ENCODE measurements at places on chromosomes 1 and 21. TPM values are rescaled to one million over a fixed set of nuclear protein-coding genes. Genes with fewer than 3 reads are reported as not detected.

- H3K4me3 ChIP-seq: no peak overlapping the region
- DNase-seq: no peak
- H3K4me1 ChIP-seq: no peaks in the 10 kb centered on the region
- H3K36me3 ChIP-seq: no peaks in the 10 kb centered on the region
- no peaks in the 10 kb centered on the region for H3K27me3 ChIP-seq
Observed at GRCh38 chr1:200610846-200611245, 9.7 kb downstream of the KIF14 start.

DNA sequence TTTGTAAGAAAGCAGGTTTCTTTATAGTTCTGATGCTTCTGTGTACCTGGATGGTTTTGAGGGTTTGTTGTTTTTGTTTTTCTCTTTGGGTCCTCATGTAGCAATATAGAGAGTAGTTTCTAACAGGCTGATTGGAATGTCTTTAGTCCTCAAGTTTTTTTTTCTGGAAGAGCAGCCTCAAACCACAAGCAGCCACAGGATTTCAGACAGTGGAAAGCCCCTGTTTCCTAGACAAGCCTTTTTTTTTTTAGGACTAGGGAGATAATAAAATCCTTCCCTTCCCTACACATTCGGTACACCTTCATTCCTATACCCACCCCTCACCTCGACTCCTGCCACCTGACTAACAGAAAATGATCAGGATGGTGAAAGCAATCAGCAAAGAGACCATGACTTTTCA is 47.6 kb downstream of the ACP6 start:
- H3K27ac ChIP-seq: no peak overlapping the region
- no peaks in the 10 kb centered on the region for H3K36me3 ChIP-seq
- no peak overlapping the region for H3K4me3 ChIP-seq
- no peaks in the 10 kb centered on the region for H3K27me3 ChIP-seq

- H3K4me1 ChIP-seq: no peaks in the 10 kb centered on the region
- H3K36me3 ChIP-seq: no peaks in the 10 kb centered on the region
- H3K27ac ChIP-seq: no peak overlapping the region
- no peaks in the 10 kb centered on the region for H3K27me3 ChIP-seq
- H3K4me3 ChIP-seq: no peak overlapping the region
Observed at GRCh38 chr1:209564849-209565248, 18.7 kb upstream of the CAMK1G start.

DNA sequence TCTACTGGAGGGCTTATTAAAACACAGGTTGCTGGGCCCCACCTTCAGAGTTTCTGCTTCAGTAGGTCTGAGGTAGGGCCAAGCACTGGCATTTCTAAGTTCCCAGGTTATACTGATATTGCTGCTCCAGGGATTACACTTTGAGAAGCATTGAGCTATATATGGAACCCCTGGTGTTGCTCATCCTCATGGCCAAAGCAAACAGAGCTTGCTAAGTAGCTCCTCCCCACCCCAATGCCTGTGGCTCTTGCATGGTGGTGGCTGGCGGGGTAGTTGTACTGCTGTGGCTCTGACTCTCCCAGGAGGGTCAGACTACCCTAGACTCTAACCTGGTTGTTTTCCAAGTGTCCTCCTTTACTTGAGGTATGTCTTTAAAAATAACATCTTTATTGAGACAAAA is 143.6 kb downstream of the SPATA46 start:
- no peaks in the 10 kb centered on the region for H3K4me1 ChIP-seq
- H3K4me3 ChIP-seq: no peak overlapping the region
- no peaks in the 10 kb centered on the region for H3K36me3 ChIP-seq
- H3K27ac ChIP-seq: no peak overlapping the region
- no peaks in the 10 kb centered on the region for H3K27me3 ChIP-seq

- H3K36me3 ChIP-seq: no peaks in the 10 kb centered on the region
- no peak overlapping the region for H3K27ac ChIP-seq
- H3K4me3 ChIP-seq: no peak overlapping the region
Observed at GRCh38 chr1:23466423-23466989, 17.5 kb downstream of the ASAP3 start.

DNA sequence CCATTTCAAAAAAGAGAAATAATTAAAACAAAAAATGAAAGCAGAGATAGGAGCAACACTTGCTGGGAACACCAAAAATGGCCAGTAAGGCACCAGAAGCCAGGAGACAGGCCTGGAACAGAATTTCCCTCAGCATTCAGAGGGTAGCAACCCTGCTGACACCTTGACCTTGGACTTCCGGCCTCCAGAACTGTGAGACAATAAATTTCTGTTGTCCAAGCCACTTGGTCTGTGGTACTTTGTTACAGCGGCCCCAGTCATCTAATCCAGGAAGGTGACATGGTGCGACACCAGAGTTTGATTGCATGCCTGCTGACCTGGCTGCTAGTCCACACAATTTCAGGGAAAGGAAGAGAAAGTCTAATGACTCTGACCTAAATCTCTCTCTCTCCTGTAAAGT is 10.6 kb upstream of the RAB4A start:
- no peaks in the 10 kb centered on the region for H3K36me3 ChIP-seq
- H3K27me3 ChIP-seq: no peaks in the 10 kb centered on the region
- no peak overlapping the region for H3K27ac ChIP-seq
- H3K4me1 ChIP-seq: no peaks in the 10 kb centered on the region
- no peak overlapping the region for H3K4me3 ChIP-seq
- DNase-seq: no peak

- no peak for DNase-seq
- H3K36me3 ChIP-seq: no peaks in the 10 kb centered on the region
- no peaks in the 10 kb centered on the region for H3K4me1 ChIP-seq
Observed at GRCh38 chr1:58206749-58207148, 339.8 kb downstream of the OMA1 start.

DNA sequence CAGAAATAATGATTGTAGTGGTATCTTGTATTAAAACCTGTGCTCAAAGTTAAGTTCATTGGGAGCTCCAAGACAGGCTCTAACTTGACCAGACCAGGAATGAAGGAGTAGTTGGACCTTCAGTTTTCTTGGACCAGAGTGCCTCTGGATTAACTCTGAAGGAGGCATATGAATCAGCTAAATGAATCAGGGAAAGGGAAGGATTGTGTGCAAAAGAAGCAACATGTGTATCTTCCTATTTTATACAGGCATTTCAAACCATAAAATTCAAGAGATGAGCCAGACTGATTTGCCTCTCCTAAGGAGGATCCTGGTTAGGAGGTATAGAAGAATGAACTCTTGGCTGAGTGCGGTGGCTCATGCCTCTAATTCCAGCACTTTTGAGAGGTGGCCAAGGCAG is 71.4 kb downstream of the CC2D1B start:
- H3K27me3 ChIP-seq: no peaks in the 10 kb centered on the region
- no peaks in the 10 kb centered on the region for H3K4me1 ChIP-seq
- no peak overlapping the region for H3K27ac ChIP-seq

- DNase-seq: no peak
- no peak overlapping the region for H3K4me3 ChIP-seq
- H3K27ac ChIP-seq: no peak overlapping the region
- H3K36me3 ChIP-seq: no peaks in the 10 kb centered on the region
- no peaks in the 10 kb centered on the region for H3K4me1 ChIP-seq
Observed at GRCh38 chr1:3019516-3020051, 1.7 kb upstream of the ACTRT2 start.

DNA sequence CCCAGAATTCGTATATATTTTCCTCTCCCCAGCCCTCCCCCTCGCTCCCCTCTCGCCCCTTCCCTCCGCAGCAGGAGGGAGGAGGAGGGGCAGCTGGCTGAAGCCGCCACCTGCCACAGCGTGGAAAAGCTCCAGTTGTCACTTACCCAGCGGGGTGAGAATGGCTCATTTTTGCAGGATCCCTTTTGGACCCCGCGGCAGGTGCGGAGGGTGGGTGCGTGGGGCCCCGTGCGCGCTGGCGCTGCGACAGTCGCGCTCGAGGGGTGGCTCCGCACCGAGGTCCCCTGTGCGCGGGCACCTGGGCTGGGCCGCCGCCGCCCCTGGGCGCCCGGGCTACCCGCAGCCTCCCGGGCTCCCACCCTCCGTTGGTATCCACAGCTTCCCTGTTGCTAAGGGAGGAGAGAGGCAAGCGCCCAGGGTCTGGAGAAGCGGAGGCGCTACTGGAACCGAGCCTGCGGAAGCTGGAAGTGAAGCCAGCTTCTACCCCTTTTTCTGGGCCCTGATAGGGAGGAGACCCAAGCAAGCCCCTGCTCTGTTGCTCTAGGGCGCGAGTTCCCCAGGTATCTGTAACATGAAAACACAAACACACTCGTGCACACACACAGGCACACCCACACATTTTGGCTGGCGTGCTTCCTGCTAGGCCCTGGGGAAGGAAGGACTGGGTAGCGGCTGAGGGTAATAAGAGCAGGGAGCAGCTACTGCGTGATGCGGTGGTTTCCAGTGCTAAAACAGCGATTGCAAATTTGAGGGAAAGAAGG is at the start of gene ERICH3:
Gene ERICH3 (minus strand): TSS at position 442 of the 761 bp plus-strand sequence. CDS start 273 bp downstream, at position 169.
- no peaks in the 10 kb centered on the region for H3K4me1 ChIP-seq
- DNase-seq: peak; percentile 23
- H3K4me3 ChIP-seq: peak within 1 kb of the TSS; percentile 17
- H3K27me3 ChIP-seq: no peaks in the 10 kb centered on the region
- H3K36me3 ChIP-seq: no peaks in the 10 kb centered on the region

DNA sequence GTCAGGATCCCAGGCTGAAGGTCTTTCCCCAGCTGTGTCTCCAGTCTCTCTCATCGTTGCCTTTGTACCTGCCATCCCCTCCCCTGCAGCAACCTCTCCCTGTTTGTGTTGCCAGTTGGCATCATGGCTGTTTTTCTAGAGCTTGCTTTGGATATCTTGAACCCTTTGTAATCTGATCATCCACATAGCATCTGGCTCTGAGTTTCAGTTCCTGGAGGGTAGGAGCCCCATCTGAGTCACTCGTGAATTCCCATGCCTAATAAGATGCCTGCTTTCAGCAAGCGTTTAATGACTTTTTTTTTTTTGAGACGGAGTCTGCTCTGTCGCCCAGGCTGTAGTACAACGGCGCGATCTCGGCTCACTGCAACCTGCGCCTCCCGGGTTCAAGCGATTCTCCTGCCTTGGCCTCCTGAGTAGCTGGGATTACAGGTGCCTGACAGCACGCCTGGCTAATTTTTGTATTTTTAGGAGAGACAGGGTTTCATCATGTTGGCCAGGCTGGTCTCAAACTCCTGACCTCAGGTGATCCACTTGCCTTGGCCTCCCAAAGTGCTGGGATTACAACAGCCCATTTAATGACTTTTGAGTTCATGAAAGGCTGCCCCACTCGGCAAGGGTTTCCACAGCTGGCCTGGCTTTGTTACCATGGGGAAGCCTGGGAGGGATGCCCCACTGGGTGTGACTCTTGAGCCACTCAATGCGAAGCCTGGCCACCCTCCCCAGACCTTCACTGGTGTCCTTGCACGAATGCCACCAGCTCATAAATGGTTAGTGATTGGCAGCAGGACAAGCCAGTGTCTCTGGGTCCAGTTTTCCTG is 11.9 kb downstream of the ALPL start:
- H3K27ac ChIP-seq: no peak overlapping the region
- no peak for DNase-seq
- no peak overlapping the region for H3K4me3 ChIP-seq
- no peaks in the 10 kb centered on the region for H3K36me3 ChIP-seq

DNA sequence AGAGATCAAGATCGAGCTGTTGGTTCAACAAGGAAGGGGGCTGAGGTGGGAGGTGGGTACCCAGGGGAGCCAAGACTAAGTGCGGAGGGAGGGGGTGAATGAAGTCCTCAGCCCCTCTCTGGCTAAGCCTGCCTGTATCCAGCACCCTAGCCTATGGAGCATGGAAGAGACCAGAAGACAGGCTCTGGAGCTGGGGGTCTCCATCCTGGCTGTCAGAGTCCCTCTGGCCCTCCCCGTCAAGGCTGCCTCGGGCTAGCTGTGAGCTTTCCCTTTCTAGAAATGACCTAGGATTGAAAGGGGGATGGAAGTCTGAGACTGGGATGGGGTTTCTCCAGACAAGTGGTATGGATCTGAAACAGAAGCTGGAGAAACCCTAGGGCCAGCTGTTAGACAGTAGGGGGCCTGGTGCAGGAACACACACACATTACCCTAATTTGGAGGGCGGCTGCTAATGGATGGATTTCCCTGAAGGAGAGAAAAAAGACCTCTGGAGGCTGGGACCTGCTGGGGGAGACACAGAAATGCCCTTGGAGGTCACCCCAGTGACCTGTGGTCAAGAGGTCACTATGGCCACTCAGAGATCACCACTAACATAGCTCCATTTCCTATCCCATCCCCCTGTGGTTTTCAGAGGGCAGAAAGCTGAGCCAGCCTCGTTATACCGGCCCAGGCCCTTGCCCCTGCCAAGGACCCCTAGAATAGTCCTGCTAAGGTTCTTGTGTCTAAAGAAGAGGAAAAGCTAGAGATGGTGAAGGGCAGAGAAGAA is 107.8 kb downstream of the TMEM53 start:
- no peaks in the 10 kb centered on the region for H3K27me3 ChIP-seq
- no peaks in the 10 kb centered on the region for H3K36me3 ChIP-seq
- no peaks in the 10 kb centered on the region for H3K4me1 ChIP-seq
- no peak overlapping the region for H3K4me3 ChIP-seq

- H3K27ac ChIP-seq: no peak overlapping the region
- no peak for DNase-seq
- peaks cover 8% of the 10 kb centered on the region for H3K4me1 ChIP-seq
- H3K36me3 ChIP-seq: no peaks in the 10 kb centered on the region
- H3K4me3 ChIP-seq: peak overlapping the region; percentile 93
Observed at GRCh38 chr1:42847111-42847595, 740 bp downstream of the ZNF691 start.

DNA sequence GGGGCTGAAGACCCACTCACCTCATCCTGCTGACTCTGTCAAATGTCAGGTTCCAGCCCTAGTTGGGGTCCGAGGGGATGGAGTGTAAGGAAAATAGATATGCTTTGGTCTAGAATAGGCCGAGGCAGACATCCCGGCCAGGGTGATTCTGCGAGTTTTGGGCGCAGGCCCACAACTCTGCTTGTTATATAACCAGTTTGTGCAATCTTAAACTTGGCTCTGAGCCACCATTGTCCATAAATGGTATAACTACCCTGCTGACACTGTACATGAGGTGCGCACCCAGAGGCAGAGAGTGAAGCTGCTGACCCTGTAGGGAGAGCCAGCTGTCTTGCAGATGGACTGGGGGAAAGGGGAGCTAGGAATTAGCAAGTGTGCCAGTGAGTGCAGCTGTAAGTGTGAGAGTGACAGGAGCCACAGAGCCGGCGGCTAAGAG is 1388.8 kb downstream of the AMY1C start:
- no peaks in the 10 kb centered on the region for H3K36me3 ChIP-seq
- H3K4me3 ChIP-seq: no peak overlapping the region
- H3K27me3 ChIP-seq: no peaks in the 10 kb centered on the region
- H3K27ac ChIP-seq: no peak overlapping the region
- H3K4me1 ChIP-seq: peaks cover 2% of the 10 kb centered on the region

- no peak for DNase-seq
- H3K4me3 ChIP-seq: no peak overlapping the region
- H3K4me1 ChIP-seq: no peaks in the 10 kb centered on the region
- no peaks in the 10 kb centered on the region for H3K36me3 ChIP-seq
- no peaks in the 10 kb centered on the region for H3K27me3 ChIP-seq
Observed at GRCh38 chr1:85838238-85838637, 130.0 kb upstream of the ZNHIT6 start.

GRCh38 chr1:1331068-1331965 is at the start of gene TAS1R3:
TSS of gene TAS1R3 (plus strand) at chr1:1331280. CDS start at chr1:1331346, 66 bp downstream.
- H3K27ac ChIP-seq: no peak within 1 kb of the TSS
- H3K27me3 ChIP-seq: no peaks in the 10 kb centered on the region
- no peaks in the 10 kb centered on the region for H3K36me3 ChIP-seq
- no peaks in the 10 kb centered on the region for H3K4me1 ChIP-seq

- no peak overlapping the region for H3K27ac ChIP-seq
- H3K27me3 ChIP-seq: no peaks in the 10 kb centered on the region
- peaks cover 10% of the 10 kb centered on the region for H3K4me1 ChIP-seq
- DNase-seq: no peak
Observed at GRCh38 chr1:201647722-201648065, 108.8 kb downstream of the NAV1 start.

The SPRR1B gene
- total RNA-seq: not detected

The IGSF5 gene
- 0.43 TPM for total RNA-seq

The PDC gene
- not detected for total RNA-seq

The RNU5D-1 gene
- not detected for total RNA-seq

The AMY2A gene
- total RNA-seq: not detected

The PSRC1 gene
- 2.5 TPM for total RNA-seq
